ENCODE measurements at places on chromosomes 2 and 18. TPM values are rescaled to one million over a fixed set of nuclear protein-coding genes. Genes with fewer than 3 reads are reported as not detected.

SLC9A4 gene
- total RNA-seq = 0.06 TPM

KIF5C gene
- 13.3 TPM for total RNA-seq

MBD5 gene
- 49.8 TPM for total RNA-seq

NEU4 gene
- total RNA-seq = 0.20 TPM

CHN1 gene
- 3.7 TPM for total RNA-seq

TPGS2 gene
- total RNA-seq = 115 TPM

R3HDM1 gene
- total RNA-seq = 48.4 TPM

PRSS56 gene
- total RNA-seq = not detected

NT5DC4 gene
- not detected for total RNA-seq

- DNase-seq = no peak
Measured at GRCh38 chr2:46050027-46050426, 247.2 kb upstream of the EPAS1 start.

- DNase-seq = no peak
Measured at GRCh38 chr2:231152800-231153557, 28.1 kb upstream of the HTR2B start.

- DNase-seq = no peak
Measured at GRCh38 chr2:106208874-106209273, 14.8 kb upstream of the UXS1 start.

DNA sequence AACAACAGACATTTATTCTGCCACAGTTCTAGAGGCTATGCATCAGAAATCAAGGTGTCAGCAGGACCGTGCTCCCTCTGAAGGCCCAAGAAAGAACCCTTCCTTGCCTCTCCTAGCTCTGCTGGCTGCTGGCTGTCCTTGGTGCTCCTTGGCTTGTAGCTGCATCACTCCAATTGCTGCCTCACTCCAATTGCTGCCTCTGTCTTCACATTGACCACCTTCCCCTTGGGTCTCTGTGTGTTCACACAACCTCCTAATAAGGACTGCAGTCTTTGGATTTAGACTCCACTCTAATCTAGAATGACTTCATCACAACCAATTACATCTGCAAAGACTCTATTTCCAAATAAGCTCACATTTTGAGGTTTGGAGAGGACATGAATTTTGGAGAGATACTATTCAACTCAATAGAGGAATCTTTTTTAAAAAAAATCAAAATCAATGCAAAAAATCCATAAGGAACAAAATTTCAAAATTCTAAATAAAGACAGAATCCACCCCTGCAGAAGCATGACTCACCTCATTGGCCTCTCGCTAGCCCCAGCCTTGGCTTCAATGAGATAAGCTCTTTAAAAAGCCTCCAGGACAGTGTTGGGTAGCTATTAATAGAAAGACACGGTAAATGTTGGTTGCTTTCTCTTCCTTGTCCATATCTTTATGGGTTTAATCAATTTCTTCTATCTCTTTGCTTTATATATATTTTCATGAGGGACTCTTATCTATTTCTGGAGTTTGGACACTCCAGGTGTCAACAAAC is 267.6 kb upstream of the MGAT5 start:
- no peak for DNase-seq

DNA sequence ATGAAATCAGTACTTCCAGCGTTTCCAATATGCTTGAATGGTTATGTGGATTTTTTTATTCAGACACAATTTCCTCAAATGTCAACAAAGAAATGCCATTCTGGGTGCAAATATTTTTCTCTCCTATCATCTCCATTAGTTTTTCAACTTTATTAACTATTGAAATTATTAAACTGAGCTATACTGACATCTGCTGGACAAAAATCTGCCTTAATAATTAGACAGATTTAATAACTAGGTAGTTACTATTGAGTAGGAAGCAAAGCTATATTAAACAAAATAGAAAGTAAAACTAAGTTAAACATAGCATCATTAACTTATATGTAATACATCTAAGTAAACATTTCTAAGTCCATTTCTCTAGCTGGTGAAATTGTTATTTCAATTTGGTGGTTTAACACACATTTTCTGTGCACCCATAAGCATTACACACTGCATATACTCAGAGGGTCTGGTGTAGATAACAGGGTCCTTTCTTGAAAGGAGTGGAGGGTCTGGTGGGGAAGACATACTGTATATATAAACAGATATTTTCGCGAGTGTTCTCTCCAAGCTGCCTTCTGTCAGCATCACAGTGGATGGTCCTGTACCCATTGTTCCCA is 77.0 kb downstream of the LANCL1 start:
- DNase-seq = no peak

DNA sequence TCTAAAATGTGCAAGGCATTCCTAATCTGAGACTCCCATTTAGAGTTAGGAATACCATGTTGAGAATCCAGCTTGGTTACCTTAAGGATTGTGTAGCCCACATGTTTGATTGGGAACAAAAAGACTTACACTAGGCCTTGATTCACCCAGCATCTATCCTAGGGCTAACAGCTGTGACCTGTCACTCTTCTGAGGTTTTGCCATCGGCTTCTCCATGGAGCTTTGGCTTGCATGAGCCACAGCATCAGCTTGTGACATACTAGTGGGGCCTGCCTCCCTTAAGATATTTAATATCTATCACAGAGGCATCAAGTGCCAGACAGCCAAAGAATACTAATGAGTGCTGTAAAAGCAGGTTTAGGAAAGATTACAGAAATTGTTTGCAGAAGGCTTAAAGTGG is 241.3 kb upstream of the UBE2E3 start:
- DNase-seq = no peak

DNA sequence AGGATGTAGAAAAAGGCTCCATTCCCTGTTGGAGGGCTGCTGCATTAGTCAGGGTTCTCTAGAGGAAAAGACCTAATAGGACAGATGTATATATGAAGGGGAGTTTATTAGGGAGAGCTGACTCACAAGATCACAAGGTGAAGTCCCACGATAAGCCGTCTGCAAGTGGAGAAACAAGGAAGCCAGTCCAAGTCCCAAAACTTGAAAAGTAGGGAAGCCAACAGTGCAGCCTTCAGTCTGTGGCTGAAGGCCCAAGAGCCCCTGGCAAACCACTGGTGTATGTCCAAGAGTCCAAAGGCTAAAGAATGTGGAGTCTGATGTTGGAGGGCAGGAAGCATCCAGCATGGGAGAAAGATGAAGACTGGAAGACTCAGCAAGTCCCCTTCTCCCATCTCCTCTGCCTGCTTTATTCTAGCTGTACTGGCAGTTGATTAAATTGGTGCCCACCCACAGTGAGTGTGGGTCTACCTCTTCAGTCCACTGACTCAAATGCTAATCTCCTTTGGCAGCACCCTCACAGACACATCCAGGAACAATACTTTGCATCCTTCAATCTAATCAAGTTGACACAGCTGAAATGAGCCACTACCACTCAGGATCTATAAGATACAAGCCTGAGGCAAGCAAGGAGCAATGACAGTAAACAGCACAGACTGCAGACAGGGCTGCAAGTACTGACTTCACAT is 30.0 kb upstream of the ATG16L1 start:
- DNase-seq = no peak

DNA sequence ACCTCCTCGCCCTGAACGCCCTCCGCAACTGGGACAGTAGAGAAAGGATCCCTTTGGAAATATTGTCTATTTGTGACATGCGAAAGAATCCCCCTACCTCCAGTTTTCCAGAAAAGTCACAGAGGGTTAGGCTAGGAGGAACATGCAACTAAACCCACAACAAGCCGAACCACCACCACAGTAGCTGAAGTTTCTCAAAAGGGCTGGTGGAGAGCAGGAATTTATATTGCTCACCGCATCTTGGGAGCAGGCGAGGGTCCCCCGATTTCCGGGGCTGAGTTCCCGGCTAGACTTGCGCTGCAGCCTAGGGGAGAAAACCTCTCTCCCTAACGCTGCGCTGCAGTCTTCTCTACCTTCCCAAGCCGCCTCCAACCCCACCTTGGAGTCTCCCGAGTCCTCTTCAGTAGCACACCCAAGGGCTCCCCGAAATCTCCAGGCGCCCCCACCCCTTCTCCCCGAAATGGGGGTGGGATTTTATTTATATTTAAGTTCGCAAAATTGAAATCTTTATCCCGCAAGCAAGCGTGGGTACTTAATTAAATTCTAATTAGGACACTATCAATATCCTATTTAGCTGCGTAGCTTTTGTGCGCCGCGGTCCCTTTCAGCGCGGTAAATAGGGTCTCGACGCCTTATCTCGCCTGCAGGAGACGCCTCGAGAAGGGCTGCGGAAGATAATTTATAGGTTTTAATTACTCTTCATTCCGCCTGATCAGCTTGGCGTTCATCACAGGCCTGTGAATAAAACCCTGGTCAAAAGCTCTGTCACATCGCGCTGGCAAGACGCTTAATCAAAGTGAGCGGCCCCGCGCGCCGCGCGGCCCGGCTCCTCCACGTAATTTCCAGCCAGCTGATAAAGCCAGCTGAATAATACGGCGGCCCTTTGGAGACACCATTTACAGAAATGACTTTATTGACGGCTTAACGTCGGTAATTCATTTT is 2.0 kb upstream of the EN1 start:
- DNase-seq = peak; percentile 34

GRCh38 chr2:148764815-148765214 is 110.2 kb upstream of the KIF5C start:
- DNase-seq = no peak

DNA sequence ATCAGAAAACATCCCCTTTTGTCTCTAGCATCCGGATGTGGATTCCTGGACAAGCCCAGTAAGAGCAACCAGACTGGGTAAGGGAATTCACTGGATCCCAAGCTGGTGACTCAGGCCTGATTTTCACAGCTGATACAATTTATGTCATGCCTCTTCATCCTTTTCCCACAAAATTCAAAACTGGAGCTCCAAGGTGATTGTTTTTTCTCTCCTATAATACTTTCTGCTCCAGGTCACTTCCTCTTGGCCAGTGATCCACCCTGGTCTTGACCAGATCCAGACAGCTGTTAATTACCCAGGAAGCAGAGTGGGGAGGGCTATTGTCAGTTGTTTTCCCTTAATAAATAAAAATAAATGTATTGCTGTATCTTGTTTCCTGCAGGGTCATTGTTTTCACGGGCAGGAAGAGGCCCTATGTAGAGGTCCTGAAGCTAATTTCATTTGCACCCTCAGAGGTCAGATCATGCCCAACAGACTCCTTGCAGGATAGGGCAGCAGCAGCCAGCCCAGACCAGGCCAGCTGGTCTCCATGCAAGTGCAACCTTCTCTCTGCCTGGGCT is 57.6 kb downstream of the EVA1A start:
- DNase-seq = no peak

DNA sequence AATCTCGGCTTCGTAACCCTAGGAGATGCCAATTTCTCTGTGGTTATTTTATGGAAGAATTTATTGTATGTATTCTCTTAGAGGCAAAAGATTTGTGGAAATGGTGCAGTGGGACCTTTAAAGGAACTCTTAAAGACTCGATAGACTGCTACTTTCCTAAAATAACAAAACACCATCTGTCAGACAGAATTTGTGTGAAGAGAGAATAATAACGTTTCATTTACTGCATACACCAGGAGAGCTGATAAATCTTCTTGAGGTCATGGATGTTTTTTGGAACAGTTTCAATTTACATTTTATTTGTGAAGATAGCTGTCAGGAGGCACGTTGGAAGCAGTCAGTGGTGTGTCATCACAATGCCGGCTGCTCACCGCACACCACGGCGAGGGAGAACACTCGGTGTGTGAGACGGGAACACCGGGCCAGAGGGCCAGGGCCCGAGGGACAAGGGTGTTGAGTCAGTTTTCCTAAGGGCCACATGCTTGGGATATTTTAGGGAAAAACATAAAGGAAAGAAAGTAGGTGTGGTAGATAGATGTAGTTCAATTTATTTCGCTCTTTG is 1681.0 kb upstream of the DDX18 start:
- no peak for DNase-seq

DNA sequence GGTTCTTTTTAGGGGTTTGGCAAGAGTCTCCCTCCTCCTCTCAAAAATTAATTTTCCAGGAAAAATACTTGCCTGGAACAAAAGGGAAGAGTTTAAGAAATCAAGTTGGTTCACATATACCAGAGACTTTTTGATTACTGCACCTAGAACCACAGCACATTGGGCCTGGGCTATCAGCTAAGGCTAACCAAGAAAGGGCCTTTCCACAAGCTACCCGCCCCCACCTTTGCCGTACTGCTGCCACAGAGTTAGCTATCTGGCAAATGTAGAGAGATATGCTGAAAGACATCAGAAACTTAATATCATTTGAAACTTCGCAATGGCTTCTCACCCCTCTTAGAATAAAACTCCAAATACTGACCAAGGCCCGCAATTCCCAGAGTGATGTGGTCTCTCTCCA is 76.9 kb downstream of the AAK1 start:
- DNase-seq = no peak

GRCh38 chr2:136016836-136017235 is 31.4 kb upstream of the DARS1 start:
- DNase-seq = no peak

DNA sequence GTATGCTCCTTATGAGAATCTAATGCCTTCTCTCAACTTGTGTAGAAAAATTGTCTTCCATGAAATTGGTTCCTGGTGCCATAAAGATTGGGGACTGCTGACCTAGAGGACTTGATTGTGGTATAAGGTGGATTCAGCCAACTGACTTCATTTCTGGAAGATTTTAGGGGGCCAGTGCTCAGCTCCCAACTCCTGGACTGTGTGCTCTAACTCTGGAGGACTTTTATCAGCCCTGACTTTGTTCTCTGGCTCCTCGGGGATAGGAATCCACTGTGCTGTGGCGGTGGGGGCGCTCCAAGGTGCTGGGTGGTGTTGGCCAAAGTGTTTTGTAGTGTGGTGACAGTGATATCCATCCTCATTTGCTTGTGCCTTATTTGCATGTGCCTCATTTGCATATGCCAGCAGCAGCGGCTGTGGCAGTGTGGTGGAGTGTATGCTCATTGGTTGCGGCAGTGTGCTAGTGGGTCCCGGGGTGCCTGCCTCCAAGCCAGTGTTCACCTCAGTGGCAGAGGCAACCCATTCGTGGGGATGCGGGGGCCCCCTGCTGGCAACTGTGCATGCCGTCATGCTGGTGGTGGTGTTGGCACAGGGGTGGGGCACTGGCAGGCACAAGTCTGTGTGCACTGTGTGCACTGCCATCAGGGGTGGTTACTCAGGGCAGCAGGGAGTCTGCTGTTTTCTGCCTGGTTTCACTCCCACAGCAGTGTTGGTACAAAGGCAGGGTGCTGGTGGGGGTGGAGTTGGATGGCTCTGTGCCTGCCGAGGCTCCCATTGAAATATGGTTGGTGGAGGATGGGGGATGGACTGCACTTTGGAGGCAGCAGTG is 19.6 kb downstream of the EHBP1 start:
- no peak for DNase-seq

GRCh38 chr2:238945433-238946150 is 97.7 kb downstream of the TWIST2 start:
- no peak for DNase-seq

DNA sequence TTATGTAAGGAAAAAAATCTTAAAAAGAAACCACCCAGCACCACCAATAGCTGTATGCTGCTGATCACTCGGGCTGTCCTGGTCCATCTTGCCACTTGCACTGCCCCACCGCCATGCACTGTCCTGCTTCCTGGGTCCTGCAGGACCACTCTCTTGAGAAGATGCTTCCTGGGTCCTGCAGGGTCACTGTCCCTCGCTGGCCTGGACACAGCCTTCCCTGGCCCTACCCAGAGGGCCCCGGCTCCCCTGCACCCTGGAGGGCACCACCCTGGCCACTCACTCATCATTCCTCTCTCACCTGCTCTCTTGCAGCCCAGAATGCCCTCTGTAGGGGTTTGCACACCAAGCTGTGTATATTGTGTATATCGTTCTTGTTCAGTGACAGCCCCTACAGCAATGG is 2.4 kb upstream of the OTOS start:
- DNase-seq = peak; percentile 20

- no peak for DNase-seq
Measured at GRCh38 chr2:20145497-20146193, 79.3 kb downstream of the SDC1 start.

GRCh38 chr18:52408800-52409302 is 68.9 kb downstream of the DCC start:
- DNase-seq = no peak
